ENCODE measurements at places on chromosomes 5 and 9. TPM values are rescaled to one million over a fixed set of nuclear protein-coding genes. Genes with fewer than 3 reads are reported as not detected.

SLC27A6 gene
- 1.1 TPM for total RNA-seq

UGT3A2 gene
- total RNA-seq, result 4.0 TPM

DNA sequence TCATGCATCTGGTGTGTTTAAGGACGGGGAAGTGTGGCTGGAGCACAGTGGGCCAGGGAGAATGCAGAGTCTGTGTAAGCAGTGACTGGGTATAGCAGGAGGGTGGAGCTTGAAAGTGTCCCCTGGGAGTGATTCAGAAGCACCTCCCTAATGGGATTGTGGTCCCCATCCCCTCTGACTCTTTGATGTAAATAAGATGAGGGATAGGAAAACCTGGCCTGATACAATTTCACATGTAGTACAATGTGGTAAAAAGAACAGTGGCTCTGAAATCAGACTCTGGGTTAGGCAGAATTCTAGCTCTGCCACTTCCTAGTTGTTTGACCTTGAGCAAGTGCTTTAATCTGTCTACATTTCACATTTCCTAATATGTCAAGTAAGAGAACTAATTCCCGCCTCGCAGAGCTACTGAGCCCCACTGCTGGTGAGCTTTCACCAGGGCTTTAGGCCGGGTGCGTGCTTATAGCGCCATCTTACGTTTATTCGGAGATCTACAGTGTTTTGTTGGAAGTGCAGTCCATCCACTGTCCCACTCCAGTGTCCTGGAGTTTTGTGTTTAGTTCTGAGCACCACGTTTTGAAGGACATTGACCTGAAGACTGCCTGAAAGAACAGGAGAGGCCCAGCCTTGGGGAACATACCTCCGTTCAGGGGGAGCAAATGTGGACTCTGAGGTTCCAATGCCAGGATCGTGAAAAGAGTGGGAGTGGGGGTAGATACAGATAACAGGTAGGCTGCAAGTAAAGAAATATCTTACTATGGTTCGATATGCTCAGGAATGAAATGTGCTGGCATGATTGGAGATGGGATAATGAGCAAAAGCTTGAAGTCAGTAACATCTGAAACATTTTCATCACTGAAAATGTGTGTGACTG lies 51.2 kb upstream of the TESK1 start:
- no peaks in the 10 kb centered on the region for H3K27me3 ChIP-seq
- H3K4me3 ChIP-seq, result no peak overlapping the region
- H3K36me3 ChIP-seq, result no peaks in the 10 kb centered on the region
- H3K27ac ChIP-seq, result peak overlapping the region; percentile 61

DDX46 gene
- 25.9 TPM for total RNA-seq

DNLZ gene
- 64.3 TPM for total RNA-seq

TAL2 gene
- not detected for total RNA-seq

GRCh38 chr9:99387431-99387830 lies 165.3 kb downstream of the SEC61B start:
- H3K27ac ChIP-seq, result no peak overlapping the region
- no peaks in the 10 kb centered on the region for H3K36me3 ChIP-seq
- H3K4me3 ChIP-seq, result no peak overlapping the region
- DNase-seq, result no peak
- no peaks in the 10 kb centered on the region for H3K27me3 ChIP-seq

SEMA6A gene
- 12.8 TPM for total RNA-seq

DNA sequence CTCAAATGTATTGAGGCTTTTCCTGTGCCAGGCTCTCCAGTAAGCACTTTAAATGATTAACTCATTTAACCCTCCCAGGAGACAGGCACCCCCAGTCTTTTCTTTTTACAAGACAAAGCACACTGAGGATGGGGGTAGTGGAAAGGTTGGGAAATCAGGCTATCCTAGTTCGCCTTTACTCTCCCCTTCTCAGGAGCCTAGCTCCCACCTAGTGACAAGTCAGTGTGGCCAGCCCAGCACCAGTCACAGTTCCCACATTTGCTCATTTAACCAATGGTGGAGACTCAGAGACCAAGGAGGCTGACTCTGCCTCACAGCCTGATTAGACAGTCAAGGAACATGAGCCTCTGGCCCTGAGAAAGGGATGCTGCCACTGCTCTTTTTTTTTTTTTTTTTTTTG lies 3.5 kb downstream of the ALDH7A1 start:
- no peaks in the 10 kb centered on the region for H3K4me1 ChIP-seq
- H3K27ac ChIP-seq, result no peak overlapping the region
- DNase-seq, result no peak
- H3K4me3 ChIP-seq, result no peak overlapping the region
- H3K36me3 ChIP-seq, result no peaks in the 10 kb centered on the region
- H3K27me3 ChIP-seq, result no peaks in the 10 kb centered on the region

- H3K4me3 ChIP-seq, result no peak overlapping the region
- H3K4me1 ChIP-seq, result no peaks in the 10 kb centered on the region
Observed at GRCh38 chr5:61357745-61358144, 25.7 kb downstream of the ZSWIM6 start.

DNA sequence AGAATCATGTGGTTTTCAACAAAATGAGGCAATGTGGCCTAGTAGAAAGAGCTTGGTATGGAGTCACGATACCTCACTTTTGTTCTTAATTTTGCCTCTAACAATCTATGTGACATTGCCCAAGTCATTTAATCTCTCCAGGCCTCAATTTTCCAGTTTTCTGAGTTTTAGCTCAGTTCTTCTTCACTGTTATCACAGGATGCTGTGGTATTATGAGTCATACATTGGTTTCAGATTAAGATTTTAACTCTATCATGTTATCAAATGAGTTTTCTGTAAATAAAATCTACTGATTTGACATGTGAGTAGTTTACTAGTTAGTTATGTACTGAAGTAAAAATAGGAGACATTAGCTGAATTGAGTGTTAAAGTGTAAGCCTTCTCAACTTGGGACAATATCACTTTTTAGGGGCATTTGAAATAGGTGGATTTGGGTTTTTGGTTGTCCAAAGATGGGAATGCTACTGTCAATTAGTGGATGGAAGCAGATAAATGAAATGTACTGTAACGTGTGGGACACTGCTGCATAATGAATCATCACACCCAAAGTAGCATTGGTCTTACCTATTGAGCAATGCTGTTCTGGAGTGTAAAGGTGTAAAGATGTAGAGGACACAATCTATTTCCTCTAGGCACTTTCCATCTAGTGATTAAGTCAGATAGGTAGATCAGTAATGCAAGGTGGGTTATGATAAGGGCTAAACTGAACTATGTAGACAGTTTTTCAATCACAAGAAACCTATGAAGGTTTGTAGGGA lies 73.3 kb downstream of the NNT start:
- no peaks in the 10 kb centered on the region for H3K27me3 ChIP-seq
- no peaks in the 10 kb centered on the region for H3K4me1 ChIP-seq
- H3K4me3 ChIP-seq, result no peak overlapping the region
- no peak for DNase-seq
- H3K36me3 ChIP-seq, result no peaks in the 10 kb centered on the region

SLC25A2 gene
- 4.4 TPM for total RNA-seq

DNA sequence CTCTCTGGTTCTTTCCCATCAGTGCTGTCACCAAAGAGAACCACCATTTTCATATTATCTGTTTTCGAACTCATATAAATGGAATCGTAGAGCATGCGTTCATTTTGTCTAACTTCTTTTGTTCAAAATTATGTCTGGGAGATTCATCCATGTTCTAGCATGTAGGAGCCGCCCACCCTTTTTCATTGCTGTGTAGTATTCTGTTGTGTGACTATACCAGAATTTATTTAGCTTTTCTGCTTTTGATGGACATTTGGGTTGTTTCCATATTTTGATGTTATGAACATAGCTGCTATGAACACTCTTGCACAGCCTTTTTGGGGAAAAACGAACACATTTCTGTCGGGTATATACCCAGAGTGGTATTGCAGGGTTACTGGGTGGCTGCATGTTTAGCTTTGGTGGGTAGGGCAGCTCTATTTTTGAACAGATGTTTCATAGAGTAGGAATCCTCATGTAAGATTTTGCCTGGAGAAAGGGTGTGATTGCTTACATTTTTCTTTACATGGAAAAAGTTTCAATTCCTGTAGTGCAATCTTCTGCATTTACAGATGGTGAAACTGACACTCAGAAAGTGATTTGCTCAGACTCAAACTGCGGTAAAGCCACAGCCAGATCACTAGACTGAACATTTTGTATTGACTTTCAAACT lies 100.2 kb upstream of the IL12B start:
- no peak overlapping the region for H3K27ac ChIP-seq
- H3K27me3 ChIP-seq, result no peaks in the 10 kb centered on the region
- no peak overlapping the region for H3K4me3 ChIP-seq

DNA sequence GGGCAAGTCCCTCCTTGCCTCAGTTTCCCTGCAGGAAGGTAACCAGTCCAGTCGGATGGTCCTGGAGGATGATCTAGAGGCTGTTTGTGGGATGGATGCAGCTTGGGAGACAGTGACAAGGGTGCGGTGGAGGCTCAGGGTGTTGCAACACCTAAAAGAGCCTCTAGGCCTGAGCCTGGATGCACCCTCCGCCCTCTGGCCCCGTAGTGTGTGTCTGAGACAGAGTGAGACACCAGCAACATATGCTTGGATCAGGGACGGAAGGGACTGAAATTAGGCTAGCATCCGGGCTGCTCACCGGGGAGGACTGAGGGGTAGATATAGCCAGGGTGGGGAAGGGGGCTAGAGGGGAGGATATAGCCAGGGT lies 1.1 kb downstream of the CRAT start:
- no peaks in the 10 kb centered on the region for H3K27me3 ChIP-seq
- no peaks in the 10 kb centered on the region for H3K36me3 ChIP-seq
- peak overlapping the region; percentile 95 for H3K27ac ChIP-seq
- peak overlapping the region; percentile 87 for H3K4me3 ChIP-seq
- no peak for DNase-seq

- no peaks in the 10 kb centered on the region for H3K27me3 ChIP-seq
- H3K4me3 ChIP-seq, result no peak overlapping the region
- no peak for DNase-seq
Observed at GRCh38 chr5:148723143-148723542, 68.8 kb upstream of the HTR4 start.

All from prostate gland (tissue), 2 donors.